ENCODE measurements at places on chromosomes 4 and X.

- ATAC-seq: no peak
Observed at GRCh38 chr4:40280586-40280985, 54.5 kb upstream of the CHRNA9 start.

GRCh38 chr4:150136036-150136435 lies 57.8 kb downstream of the DCLK2 start:
- peak; percentile 25 for ATAC-seq

- ATAC-seq: no peak
Observed at GRCh38 chrX:51955200-51955599, 61.8 kb downstream of the MAGED1 start.

- ATAC-seq: no peak
Observed at GRCh38 chr4:7559316-7559715, 124.6 kb upstream of the PSAPL1 start.

GRCh38 chrX:153593811-153594500 lies 5.0 kb downstream of the CCNQ start:
- no peak for ATAC-seq

GRCh38 chr4:105357258-105357980 lies 116.4 kb downstream of the PPA2 start:
- no peak for ATAC-seq

GRCh38 chr4:83703752-83704151 lies 167.8 kb downstream of the GPAT3 start:
- no peak for ATAC-seq

GRCh38 chr4:78768452-78769180 lies 7.5 kb upstream of the BMP2K start:
- peak; percentile 43 for ATAC-seq

- peak; percentile 13 for ATAC-seq
Observed at GRCh38 chr4:1400831-1401408, 5.3 kb downstream of the NKX1-1 start.

- ATAC-seq: no peak
Observed at GRCh38 chrX:155022585-155022984, at the start of gene F8. F8 (minus strand) TSS chrX:155022723; CDS start chrX:155022552, 171 bp downstream.

- no peak for ATAC-seq
Observed at GRCh38 chr4:186228514-186228894, 1.2 kb downstream of the KLKB1 start.

DNA sequence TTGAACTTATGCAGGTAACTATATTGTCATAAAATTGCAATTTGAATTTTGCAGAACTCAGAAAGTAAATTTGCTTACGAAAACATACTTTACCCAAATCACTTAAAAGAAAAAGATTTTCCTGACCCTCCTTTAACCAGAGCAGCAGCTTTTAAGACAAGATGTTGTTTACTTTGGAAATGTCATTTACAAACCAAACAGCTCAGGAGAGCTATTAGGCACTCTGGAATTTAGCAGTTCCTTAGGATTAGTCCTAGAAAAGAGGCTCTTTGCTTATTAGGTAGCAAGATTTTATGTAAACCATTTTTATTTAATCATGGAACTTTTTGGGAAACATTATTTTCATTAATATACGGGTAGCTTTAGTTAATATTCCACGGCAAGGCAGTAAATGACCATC lies 765.7 kb upstream of the POU3F4 start:
- ATAC-seq: no peak

GRCh38 chrX:131985526-131986049 lies 37.5 kb upstream of the STK26 start:
- no peak for ATAC-seq

GRCh38 chr4:12421364-12421763 lies 992.7 kb upstream of the HS3ST1 start:
- no peak for ATAC-seq
